SHP77 (cell line): ENCODE measurements at places on chromosomes 1 and 21.

GRCh38 chr1:183883623-183884022 is 78.7 kb downstream of the RGL1 start:
- DNase-seq: no peak

DNA sequence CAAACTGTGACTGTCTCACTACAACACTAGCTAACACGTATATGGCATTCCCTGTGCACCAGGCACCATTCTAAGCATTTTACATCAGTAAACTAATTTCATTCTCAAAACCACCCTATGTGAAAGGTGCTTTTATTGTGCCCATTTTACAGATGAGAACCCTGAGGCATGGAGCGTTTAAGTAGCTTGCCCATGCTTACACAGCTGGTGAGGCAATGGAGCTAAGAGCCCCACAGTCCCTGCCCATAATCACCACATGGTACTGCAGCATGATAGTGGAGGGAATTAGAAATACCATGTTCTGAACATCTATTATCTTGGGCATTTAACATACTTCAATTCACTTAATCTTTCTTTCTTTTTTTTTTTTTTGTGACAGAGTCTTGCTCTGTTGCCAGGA is 31.1 kb upstream of the KLHDC8A start:
- no peak for DNase-seq

DNA sequence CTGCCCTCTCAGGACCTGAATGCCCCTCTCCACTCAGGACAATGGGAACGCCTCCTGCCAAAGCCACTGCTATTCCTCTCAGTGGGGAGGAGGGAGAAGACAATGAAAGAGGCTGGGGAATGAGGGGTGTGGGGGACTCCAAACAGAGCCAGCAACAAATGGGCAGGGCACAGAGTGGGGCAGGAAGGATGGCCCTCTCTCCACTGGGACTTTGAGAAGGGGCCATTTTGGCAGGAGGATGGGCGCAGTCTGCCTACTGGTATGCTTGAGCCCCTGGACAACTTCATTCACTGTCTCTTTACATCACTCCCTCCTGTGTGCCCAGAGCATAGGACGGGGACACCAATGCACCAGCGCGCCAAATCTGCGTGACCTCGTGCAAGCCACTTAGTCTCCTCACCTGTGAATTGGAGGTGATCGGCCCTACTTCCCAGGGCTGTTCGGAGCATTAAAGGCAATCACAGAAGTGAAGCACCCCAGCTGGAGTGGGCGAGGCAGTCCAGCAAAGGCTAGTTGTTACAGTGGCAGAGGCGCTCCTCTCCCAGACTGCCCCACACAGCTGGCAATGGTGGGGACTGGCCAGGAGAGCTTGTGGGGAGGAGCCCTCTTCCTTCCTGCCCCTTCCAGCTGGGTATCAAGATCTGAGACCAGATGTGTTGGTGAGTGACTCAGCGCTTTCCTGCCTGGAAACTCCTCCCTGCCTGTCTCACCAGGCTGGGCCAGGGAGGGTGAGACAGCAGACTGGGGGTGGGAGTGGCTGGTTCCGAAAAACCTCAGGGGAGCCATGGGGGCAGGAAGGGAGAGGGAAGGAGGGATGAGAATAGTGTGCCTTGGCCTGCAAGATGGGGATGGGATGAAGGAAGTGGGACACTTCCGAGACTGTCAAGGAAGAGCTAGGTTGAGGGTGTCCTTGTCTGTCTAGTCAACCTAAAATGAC is 22.4 kb upstream of the SYNC start:
- DNase-seq: peak; percentile 53

- DNase-seq: peak; percentile 14
Observed at GRCh38 chr1:74686928-74687327, 13.3 kb upstream of the ERICH3 start.

DNA sequence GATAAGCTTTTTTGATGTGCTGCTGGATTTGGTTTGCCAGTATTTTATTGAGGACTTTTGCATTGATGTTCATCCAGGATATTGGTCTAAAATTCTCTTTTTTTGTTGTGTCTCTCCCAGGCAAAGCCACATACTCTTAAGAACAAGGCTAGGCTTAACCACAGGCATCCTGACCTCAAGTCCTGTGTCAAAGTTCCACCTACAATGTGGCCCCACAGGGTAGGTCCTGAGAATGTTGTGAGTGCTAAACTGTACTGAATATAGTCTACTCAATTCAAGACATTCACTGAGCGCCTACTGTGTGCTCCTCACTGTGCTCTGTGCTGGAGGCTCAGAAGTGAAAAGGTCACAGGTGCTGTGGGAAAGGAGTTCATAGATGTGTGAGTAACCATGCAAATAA is 20.6 kb downstream of the DDAH1 start:
- no peak for DNase-seq

DNA sequence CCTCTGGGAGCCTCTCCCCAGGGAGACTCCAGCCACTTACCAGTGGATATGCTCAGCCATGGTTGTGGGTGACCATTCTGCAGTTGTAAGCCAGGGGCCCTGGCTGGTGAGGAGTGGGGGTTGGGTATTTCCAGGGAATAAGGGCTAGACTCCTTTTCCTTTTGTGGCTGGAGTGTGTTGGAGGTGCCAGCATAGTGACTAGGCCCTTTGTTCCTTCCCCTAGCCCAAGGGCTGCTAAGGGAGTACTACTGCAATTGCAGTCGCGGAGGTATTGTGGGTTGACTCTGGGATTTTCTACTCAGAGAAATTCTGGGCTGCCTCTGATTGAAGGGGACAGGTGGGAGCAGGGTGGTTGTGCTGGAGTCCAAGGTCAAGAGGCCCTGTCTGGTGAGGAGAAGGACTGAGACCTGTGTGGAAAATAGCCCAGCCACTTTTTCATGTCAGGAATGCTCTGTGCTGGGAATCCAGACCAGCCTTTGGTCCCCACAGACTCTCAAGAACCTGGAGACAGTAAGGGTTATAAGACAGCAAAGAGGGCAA is 43.1 kb downstream of the MROH9 start:
- no peak for DNase-seq

- no peak for DNase-seq
Observed at GRCh38 chr1:111454859-111455641, 5.8 kb downstream of the ATP5PB start.

GRCh38 chr1:87202451-87202850 is 126.2 kb upstream of the LMO4 start:
- no peak for DNase-seq

DNA sequence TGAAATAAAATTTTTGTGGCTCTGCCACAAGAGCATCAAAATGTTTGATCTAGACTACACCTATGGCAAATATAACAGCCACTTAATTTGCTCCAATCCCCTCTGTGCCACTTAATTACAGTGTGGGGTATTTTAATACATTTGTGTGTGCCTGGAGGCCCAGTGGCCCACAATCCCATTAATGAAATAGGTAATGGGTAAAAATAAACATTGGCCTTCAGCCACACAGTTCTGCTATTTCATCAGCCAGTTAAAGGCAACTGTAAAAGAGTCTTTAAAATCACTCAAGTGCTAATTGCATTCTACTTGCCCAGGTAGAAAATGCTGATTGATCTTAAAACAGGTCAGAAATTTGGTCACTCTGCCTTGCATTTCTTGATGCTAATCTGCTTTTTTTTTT is 151.6 kb upstream of the UBE2U start:
- no peak for DNase-seq

DNA sequence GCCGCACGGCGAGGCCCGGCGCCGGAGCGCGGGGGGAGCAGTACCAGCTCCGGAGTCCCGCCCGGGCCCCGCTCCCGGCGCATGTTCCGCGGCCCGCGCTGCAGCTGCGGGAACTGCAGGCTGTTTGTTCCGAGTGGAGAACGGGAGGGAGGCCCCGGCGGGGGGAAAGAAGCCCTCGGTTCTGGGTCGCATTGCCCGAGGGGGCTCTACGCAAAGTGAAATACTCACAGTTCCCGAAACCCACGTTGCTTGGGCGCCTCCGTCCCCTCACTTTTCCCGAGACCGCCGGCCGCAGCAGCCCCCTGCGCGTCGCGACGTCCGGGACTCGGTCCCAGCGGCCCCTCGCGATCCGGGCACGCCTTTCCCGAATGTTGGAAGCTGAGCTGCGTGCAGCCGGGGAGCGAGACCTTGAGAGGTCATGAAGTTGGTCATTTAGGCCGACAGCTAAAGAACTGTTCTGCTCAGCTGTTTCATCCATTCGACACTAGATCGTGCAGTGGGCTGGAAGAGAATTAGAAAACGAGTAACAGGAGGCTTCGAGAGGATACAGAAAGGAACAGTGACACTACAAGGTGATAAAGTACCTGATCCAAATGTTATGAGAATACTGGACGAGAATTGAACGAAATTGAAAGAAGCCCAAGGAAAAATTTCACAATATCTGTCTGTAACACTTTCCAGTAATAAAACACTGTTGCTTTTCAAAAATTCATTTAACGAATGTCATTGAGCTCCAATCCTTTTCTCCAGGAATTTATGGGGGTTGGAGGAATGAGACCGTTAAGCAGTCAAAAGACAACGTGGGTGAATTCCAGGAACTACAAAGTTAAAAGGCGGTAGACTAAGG is 657 bp upstream of the LIN9 start:
- DNase-seq: peak; percentile 68

DNA sequence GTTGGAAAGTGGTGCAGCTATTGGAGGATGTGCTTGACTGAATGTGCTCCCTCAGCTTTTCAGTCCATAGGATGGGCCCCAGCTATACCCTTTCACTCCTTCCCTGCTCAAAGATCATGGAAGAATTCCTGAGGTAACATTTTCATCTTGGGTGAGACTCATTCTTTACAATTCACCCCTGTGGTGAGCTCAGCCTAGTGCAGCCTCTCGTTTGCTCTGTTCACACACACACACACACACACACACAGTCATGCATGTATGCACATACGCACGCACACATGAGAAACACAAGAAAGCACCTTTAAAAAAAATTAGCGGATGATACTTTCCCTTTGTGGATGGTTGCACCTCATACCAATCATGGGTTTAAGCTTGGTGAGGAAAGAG is 25.8 kb downstream of the CCN1 start:
- DNase-seq: no peak

DNA sequence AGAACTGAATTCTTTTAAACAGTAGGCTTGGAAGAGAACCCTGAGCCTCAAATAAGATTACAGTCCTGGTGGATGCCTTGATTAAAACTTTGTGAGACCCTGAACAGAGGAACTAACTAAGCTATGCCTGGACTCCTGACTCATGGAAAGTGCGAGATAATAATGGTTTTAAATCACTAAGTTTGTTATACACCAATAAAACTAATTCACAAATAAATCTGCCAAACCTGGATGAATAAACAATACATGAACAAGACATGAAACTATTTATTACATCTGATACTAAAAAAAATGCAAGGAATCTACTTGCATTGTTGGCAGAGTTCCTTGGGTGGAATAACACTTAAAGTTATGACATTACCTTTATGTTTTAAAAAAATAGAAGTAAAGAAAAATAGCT is 118.4 kb downstream of the PIGK start:
- no peak for DNase-seq

GRCh38 chr1:104991702-104992101 is 1242.0 kb downstream of the AMY1C start:
- no peak for DNase-seq

- no peak for DNase-seq
Observed at GRCh38 chr1:88916883-88917282, 25.5 kb upstream of the GTF2B start.

DNA sequence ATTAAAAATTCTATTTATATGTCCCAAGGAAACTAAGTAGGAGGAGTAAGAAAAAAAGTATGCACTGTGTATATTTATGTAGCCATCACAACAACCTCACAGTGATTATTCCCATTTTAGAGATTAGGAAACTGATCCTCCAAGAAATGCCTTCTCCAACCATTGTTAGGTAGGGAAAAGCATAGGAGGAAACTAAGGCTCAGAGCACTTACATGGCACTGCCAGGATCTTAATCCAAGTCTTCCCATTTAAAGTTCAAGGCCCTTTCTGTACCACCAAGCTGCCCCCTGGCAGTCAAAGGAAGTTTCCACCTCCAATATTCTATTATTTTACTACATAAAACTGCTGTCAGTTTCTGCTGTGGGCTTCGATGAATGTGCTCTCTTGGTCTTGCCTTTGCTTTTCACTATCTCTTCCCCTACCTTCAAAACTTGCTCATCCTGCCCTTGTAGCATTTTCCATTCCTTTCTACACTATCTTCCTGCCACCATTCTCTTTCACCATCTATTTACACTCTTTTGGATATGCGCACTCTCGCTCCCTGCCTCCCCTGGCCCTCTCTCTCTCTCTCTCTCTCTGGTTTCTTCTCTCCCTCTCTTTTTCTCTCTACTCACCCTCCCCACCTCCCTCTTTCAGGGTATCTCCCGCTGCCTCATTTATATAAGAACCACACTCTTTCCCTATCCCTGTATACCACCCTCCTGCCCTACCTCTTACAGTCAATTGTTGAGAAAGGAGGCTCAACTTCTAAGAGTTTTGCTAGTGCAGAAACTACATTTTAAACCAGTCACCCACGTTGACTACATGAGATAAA is 34.0 kb downstream of the PUM1 start:
- no peak for DNase-seq

DNA sequence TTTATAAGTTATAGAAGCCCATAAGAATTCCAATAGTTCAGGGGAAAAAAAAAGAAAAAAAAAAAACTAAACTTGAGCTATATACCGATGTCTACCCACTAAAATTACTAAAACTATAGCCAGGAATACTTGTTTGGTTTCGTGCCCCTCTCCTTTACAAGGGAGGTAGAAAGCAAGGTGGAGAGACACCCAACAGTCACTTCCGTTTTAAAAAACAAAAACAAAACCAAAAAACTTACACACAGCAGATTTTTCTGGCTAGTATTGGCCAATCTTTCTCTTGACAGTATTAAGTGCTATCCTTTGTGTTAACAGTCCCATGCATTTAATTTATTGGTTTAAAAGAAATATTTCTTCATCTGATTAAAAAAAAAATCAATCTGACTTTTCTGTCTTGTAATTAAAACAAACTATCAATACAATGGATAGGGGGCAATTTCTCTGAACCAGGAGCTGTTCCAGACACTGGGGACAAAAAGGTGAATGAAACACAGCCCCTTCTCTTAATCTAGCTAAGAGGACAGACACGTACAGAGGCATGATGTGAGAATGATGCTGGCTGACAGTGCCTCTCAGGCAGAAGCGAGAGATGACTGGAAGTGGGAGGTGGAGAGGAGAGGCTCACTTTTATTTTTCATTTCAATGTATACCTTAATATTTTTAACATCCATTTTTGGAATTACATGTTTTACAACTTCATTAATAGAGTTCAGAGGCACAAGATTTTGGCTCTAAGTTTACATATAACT is 214.8 kb downstream of the RERE start:
- no peak for DNase-seq

DNA sequence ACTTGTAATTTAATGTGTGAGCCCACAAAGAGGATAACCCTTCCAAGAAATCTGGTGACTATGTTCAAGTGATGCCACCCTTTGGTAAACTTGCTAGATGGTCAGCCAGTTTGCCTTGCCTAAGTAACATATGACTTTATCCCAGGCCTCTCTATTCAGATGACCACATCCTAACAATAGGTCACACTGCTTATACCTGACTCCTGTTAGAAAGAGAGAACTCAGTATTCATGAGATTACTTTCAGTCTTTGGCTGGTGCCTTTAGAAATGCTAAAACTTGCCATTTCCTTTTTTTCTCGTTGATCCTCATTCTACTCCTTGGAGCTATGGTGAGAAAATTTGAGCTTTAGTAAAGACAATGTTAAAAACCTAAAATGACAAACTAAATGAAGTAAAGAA is 28.5 kb upstream of the SERBP1 start:
- no peak for DNase-seq

GRCh38 chr1:41879617-41880016 is 39.1 kb downstream of the HIVEP3 start:
- DNase-seq: no peak
